ENCODE measurements at places on chromosomes 7 and 10.

- DNase-seq: no peak
Observed at GRCh38 chr10:89525556-89525955, 9.8 kb downstream of the SLC16A12 start.

GRCh38 chr10:35352512-35352911 lies 16.2 kb downstream of the CCNY start:
- DNase-seq: no peak

DNA sequence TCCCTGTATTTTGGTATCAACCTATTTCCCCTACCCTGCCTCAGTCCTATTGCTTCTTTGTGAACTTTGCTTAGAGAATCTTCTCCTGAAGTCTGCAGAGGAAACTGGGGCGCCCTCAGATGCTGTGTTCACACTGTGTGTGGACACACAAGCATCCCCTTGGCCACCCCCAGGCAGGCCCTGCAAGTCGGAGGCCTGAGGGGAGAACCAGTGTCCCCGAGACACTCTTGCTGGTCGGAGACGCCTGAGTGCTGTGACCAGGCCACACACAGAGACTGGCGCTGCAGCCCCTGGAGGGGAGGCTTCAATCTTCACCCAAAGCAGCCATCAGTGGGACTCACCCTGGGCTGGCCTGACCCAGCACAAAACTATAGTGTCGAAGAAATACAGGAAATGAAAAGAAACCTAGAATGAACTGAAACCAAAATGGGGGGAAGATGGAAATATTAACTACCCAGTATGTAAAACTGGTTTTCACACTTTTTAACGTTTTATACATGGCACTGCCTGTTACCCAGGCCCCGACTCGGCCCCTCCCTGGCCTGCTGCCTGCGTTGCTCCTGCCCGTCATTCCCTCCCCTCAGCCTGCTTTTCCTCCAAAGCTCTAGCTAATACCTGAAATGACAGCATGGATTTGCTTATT lies 48.4 kb upstream of the FAM20C start:
- no peak for DNase-seq

DNA sequence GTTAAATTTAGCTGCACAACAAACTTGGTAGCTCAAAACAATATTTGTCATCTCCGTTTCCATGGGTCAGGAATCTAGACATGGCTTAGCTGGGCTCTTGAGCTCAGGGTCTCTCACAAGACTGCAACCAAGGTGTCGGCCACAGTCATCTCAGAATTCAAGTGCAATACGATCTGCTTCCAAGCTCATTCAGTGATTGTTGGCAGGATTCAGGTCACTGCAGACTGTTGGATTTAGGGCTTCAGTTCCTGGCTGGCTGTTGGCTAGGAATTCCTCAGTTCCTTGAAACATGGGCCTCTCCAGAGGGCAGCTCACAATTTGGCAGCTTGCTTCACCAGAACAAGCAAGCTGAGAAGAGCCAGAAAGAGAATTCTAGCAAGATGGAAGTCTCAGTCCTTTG lies 17.5 kb upstream of the CHST3 start:
- DNase-seq: no peak

DNA sequence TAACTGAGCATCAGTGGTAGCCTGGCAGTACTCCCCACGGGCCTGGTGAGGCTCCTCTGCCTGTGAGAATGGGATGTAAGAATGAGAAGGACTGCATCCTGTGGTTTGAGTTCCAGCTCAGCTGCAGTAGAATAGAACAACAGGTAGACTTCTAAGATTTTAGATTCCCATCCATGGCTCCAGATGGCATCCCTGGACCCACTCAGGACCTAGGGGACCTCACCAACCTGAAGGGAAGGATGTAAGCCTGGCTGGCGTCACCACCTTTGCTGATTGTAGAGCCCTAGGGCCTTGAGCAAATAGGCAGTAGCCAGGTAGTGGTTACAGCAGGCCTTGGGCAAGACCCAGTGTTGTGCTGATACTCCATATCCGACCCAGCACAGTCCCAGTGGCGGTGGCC lies 9.6 kb upstream of the AOC1 start:
- no peak for DNase-seq

- DNase-seq: no peak
Observed at GRCh38 chr10:76401006-76401405, 969.6 kb downstream of the LRMDA start.

- DNase-seq: peak; percentile 11
Observed at GRCh38 chr10:18400906-18401245, 250.5 kb downstream of the NSUN6 start.

- no peak for DNase-seq
Observed at GRCh38 chr10:81040940-81041339, 503.2 kb downstream of the SH2D4B start.

- no peak for DNase-seq
Observed at GRCh38 chr10:119222537-119222936, 15.2 kb downstream of the GRK5 start.

DNA sequence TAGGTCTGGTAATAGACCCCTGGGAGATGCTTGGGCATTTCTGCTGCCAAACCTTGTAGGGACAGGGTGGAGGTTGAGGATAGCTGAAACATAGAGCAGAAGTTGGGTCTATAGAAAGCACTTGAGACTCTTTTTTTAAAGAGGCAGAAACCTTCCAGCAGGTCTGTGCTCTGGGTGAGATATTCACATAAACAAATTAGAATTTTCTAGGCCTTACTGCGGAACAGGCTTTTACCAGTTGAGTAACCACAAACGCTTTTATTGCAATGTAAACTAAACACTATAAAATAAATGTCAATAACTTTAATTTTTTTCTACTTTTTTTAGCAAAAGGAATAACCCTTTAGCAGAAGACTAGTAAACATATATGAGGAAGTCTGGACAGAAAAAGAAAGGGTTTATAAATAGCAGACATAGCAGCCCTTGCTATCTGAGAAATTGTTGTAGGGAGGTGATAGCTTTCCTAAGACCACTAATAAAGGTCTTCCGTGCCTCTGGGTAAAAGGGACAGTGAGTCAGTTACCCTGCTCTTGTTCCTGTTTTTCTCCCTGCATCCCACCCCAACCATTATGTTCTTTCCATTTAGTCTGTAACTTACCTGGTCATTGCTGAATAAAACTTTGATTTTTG lies 38.7 kb downstream of the CACNB2 start:
- DNase-seq: no peak

DNA sequence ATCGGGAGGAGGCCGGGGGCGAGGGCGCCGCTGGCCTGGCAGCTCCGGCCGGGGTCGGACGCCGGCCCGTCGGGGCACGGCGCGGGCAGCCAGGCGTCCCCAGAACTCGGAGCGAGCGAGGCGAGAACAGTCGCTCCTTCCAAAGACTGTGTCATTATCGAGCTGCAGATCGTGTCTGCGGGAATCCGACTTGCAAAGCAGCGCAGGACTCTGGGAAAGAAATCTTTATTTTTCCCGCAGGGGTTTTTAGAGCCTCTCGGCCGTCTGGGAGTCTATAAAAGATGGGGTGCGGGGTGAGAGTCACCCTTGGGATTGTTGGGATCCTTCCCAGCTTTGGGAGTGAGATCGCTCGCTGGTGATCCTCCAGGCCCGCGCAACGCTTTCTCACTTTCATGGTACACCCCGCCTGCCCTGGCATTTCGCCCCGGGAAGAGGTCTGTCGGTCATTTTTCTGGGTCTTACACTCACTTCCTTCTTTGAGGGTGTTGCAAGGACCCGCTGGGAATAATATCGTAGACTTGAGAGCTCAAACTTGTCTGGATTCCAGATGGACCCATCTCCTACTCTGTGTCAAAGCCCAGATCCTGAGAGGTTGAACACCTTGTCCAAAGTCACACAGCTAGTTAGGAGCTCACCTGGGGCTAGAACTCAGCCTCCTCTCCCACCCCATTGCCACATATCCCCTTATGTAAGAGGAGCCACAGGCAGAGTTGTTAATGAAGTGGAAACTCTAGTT lies 1.0 kb downstream of the UBTD1 start:
- peak; percentile 30 for DNase-seq

GRCh38 chr7:38628630-38629385 lies 2.4 kb downstream of the AMPH start:
- DNase-seq: no peak

DNA sequence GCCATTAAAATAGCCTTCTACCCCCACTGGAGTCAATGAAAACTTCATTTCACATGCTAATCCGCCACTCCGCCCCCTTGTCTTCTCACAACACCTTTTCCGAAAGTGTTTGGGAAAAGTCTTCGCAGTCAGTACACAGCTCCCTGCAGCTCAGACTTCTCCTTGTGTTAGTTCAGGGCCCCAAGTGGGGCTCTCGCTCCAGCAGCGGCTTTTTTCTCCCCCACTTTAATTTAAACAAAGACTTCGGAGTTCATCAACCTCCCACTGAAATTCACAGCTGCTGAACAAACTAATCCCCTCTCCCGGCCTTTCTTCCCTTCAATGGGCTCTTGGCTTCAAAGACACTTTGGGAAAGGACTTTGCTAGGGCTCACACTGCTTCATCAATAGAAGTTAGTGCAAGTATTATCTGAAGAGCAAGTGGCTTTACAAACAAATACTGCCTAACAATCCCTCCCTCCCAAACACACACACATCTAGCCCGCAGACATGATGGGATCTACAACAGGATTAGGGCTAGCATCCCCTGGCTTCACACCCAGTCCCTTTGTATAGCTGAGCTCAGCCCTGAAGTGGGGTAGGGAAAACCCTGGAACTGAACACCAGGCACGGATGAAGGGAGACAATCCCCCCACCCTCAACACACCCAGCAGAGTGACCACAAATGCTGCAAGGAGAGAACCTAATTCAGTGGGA lies 23.1 kb downstream of the WNT8B start:
- peak; percentile 22 for DNase-seq

- DNase-seq: no peak
Observed at GRCh38 chr7:100059251-100059739, 9.7 kb downstream of the ZSCAN21 start.

DNA sequence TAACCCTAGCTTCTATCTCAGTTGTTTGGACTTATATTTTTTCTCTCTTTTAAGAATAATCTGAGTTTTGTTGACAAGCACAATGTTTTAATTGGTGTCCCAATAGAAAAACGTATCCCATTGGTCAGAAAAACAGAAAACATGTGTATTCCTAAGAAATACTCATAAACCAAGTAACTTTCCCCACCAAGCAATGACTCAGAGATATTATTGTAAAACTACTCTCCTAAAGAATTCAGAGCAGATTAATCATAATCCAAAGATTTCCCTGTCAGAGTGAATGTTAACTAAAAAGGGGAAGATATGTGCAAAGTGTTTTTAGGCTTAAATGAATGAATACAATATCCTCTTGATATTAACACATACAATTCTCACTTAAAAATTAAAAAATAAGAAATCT lies 29.4 kb upstream of the MBL2 start:
- DNase-seq: no peak

DNA sequence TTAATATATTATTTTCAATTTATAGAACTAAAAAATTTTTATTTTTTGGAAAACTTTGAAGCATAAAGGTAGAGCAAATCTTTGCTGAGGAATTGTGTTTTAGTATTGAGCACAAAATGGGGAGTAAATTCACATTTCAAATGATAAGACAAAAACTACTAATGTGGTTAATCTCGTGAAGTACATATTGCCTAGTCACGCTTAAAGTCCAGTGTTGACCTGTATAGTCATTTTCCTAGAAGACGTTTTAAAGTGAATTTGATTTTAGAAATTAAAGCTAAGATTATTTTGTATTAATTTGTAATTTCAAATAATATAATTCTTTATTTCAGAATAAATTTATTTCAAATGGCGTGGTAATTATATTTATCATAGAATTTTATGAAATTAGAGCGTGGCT lies 57.2 kb upstream of the MSRB2 start:
- no peak for DNase-seq

DNA sequence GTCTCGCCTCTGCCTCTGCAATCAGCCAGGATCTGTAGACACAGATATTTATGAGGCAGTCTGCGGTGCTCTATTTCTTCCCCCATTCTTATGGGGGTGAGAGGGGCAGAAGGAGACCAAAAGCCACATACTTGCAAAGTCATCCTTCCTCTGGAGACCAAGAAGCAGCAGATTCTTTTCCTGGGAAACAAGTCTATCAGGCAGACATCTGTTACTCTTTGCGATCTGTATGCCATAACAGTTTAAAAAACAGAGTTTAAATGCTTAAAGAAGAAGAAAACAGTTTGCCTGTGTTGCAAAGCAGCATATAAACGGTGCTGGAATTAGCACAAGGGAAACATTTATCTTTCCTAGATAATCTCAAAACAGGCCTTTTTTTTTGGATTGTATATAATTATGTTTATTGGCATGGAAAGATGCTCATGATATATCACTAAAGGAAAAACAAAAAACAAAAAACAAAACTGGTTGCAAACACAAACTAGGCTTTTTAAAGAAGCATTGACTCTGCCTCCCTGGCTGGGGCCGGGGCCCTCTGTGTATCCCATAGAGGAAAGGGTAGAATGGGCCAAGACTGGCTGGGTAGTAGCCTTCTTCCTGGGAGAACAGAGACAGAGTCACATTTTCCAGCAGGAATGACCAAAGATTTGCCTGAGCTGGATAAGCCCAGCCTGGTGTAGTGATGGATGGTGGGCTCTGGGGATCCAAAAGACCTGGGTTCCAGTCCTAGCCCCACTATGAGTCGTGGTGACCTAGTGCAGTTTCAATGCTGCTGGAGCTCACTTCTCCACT lies 50.4 kb downstream of the RGS10 start:
- no peak for DNase-seq

Measured in neural crest cell (in vitro differentiated cells).